ENCODE measurements at places on chromosomes 16 and 17. TPM values are rescaled to one million over a fixed set of nuclear protein-coding genes. Genes with fewer than 3 reads are reported as not detected.

DNA sequence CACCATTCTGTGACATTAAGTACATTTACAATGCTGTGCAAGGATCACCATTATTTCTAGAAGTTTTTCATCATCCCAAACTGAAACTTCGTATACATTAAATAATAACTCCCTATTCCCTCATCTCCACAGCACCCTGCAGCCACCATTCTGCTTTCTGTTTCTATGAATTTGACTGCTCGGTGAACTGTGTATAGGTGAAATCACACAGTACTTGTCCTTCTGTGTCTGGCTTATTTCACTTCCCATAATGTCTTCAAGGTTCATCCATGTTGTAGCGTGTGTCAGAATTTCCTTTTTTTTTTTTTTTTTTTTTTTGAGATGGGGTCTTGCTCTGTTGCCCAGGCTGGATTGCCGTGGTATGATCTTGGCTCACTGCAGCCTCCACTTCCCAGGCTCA, 20.4 kb downstream of the RAP1GAP2 start:
- no peak for DNase-seq

- DNase-seq = no peak
Observed at GRCh38 chr17:80929449-80929848, 62.2 kb upstream of the CHMP6 start.

DNA sequence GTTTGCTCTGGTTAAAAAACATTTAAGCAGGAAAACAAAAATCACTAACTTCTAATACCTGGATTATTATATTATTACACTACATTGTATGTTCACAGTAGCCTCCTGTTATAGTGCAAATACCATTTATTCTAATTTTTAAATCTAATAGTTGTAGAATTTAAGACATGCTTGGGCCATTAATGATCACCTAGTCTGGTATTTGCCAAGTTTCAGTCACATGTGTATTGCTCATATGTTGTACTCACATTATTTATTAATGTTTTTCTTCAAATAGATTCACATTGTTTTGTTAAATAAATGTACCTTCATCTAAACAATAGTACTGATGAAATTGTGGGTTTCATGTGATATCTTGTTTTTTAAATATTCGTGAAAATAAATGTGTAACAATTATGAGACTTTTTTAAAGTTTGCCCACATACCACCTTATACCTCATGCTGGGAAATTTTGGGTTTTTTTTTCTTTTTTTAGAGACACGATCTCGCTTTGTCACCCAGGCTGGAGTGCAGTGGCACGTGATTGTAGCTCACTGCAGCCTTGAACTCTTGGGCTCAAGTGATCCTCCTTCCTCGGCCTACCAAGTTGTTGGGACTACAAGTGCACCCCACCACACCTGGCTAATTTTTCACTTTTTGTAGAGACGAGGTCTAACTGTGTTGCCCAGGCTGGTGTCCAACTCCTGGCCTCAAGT, 5.9 kb downstream of the ZNF771 start:
- DNase-seq = no peak

- DNase-seq = no peak
Observed at GRCh38 chr16:57470711-57471110, 8.2 kb downstream of the POLR2C start.

- DNase-seq = no peak
Observed at GRCh38 chr17:57902800-57903759, 52.1 kb downstream of the CUEDC1 start.

DNA sequence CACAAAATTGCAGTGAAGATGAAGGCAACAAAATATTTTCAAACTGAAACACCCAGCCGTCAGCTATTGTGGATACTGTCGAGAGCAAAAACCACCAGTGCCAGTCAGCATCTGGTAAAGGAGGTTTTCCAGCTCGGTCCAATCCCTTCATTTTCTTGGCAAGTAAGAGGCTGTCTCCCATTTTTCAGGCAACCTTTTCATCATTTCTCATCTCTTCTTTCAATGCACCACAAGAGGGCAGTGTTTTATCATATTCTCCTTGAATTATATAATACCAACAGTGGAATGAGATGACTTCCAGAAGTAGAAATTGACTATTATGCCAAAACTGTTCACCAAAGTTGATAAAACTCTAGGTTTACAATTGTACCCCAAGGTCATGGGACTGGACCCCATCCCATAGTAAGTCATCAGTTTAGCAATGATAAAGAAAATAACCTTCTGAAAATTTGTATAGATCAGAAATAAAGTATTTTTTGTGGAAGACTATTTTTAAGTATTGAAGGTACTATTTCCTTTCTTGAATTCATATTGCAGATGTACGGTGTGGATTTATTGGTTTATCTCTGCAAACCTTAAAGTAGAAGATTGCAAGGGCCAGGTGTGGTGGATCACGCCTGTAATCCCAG, 16.8 kb downstream of the NQO1 start:
- no peak for DNase-seq

GRCh38 chr17:30415491-30415890, 36.8 kb downstream of the CPD start:
- DNase-seq = no peak

DNA sequence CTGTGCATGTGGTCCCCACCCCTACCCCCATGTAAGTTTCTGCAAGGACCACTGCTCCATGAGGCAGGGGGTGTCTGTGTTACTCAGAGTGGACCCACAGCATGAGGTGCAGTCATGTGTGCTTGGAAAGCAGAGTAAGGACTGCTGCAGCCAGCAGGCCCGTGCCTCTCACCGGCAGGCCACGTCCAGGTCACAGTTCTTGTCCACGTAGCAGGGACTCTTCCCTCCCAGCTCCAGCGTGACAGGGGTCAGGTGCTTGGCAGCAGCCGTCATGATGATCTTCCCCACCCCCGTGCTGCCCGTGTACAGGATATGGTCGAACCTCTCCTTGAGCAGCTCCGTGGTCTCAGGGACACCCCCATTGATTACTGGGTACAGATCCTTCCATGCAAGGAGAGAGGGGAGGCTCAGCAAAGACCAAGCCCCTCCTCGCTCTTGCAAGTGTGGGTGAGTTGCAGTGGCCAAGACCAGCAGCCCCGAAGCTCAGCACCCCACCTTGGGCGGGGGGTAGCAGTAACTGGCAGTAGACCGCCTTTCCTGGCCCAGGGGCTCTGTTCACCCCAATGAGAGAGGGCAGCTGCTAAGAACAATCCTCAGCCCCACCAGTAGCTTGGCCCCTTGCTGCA, 6.2 kb downstream of the ALDH3A1 start:
- DNase-seq = no peak

- DNase-seq = no peak
Observed at GRCh38 chr16:79580453-79581191, 19.9 kb downstream of the MAF start.

GRCh38 chr16:88202207-88202745, 180.5 kb upstream of the ZNF469 start:
- DNase-seq = peak; percentile 29

GRCh38 chr17:42806249-42806648, 7.6 kb downstream of the CNTD1 start:
- DNase-seq = no peak

DNA sequence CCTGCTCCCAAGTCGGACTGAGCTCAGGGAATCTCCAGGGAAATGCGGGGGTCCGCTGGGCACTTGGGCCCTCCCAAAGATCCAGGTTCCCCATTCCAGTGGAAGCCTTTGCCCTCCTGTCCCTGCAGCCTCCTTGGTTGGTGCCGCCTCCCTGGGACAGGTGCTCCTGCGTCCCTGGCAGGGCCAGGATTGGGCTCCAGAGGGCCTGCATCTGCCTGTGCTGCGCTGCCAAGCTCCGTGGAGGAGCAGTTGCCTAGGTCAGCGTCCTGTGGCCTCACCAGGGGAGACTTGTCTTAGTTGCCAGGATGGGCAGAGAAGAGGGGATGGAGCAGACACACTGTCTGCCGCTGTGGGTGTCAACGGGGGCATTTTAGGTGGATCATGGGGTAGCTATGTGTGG, 67.1 kb downstream of the MSI2 start:
- no peak for DNase-seq

DNA sequence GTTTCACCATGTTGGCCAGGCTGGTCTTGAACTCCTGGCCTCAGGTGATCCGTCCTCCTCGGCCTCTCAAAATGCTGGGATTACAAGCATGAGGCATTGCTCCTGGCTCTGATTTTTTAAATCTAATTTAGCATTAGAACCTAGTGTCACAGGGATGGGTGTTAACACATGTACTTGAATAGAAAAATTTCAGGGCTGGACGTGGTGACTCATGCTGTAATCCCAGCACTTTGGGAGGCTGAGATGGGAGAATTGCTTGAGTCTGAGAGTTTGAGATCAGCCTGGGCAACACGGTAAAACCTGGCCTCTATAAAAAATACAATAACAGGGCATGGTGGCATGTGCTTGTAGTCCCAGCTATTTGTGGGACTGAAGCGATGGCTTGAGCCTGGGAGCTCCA, 6.0 kb upstream of the RNF135 start:
- DNase-seq = no peak

- DNase-seq = no peak
Observed at GRCh38 chr17:41571561-41572434, at the start of gene KRT9. Gene KRT9 (minus strand): TSS chr17:41572059. CDS start chr17:41571992, 67 bp downstream.

DNA sequence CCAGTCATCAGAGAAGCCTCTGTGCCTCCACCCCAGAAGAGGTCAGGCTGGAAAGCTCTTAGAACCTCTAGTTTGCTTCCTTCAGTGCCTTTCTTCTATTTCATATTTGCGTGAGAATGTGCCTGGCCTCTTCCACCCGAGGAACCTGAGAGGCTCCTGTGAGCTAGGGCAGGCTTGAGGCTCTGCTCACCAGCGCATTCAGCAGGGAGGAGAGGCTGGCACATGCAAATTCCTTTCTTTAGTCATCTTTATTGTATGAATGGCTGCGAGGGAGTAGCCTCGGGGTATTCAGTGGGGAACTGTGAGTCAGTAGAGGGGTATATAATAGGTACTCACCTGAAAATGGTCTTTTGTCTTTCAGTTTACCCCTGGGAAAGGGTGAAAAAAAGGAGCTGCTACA, 268.3 kb downstream of the ABCC12 start:
- DNase-seq = no peak

DNA sequence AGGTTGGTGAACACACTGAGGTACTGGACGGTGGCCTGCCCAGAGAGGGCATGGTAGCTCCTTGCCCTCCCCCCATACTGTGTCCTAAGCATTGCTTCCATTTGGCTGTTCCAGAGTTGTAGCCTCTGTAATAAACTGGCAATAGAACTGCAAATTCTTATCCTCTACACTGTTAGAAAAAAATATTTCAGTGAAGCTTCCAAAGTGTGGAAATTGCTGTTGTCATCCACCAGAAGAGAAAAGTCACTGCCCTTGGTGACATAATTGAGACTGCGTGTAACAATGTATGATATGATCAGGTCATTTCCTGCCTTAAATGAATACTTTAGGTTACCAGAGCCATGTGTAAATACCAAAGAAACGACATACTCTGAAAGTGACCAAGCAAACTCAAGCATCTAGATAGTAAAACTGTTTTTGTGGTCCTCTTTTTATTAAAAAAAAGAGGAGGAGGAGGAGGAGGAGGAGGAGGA, 65.9 kb downstream of the CEP95 start:
- DNase-seq = no peak

- DNase-seq = no peak
Observed at GRCh38 chr17:59451706-59452105, 113.7 kb upstream of the DHX40 start.

DNA sequence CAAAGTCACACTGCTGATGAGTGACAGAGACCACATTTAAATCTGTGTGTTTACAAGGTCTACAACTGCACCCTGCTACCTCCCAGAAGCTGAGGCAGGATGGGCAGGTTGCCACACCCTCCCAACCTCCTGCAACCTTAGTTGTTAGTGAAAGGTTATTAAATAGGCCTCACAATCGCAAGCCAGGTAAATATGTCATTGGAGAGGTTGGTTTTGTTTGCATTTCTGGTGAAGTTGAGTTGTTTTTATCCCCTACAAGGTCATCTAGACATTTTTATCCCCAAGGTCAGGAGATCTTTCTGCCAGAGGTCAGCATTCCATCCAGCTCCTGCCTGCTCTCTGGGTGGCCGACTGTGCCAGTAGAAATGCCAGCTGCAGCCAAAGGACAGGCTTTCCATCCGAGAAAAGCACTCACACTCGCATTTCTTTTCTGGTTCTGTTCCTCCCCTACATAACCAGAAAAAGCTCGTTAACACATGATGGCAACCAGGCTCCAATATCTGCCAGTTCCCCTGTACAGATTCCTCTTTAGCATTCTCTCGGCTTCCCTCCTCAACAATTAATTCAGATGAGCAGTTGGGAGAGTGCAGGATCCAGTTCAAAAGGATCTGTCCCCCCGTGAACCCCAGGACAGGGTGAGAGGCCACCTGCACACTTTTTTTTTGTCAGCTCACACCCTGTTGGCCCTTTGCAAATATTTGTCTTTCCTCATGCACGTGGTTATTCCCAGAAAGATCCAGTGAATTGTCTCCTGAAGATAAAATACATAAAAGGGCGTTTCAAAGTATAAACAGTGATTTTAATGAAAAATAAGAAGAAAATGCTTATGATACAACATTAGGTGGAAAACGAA, 562.8 kb downstream of the MAF start:
- no peak for DNase-seq

DNA sequence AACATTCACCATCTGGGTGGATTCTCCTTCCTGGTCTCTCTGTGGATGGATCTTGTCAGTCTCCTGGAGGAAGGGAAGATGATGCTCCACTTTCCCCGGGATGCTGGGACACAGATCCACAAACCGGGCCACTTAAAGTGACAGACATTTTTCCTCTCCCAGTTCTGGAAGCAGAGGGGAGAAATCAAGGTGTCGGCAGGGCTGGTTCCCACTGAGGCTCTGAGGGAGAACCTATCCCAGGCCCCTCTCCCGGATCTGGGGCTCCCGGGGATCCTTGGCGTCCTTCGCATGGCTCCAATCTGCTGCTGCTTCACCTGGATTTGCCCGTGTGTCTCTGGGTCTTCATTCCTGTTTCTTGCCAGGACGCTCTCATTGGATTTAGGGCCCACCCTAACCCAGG, 263.1 kb upstream of the TNRC6C start:
- DNase-seq = no peak

- no peak for DNase-seq
Observed at GRCh38 chr17:77404812-77405581, 264.2 kb downstream of the SEC14L1 start.

GRCh38 chr17:65297916-65298315, 160.7 kb downstream of the RGS9 start:
- DNase-seq = no peak

GRCh38 chr17:82752371-82753200, 721 bp downstream of the TBCD start:
- no peak for DNase-seq

- DNase-seq = no peak
Observed at GRCh38 chr17:82257473-82257872, 16.0 kb downstream of the CSNK1D start.

- DNase-seq = no peak
Observed at GRCh38 chr16:75256696-75257343, 5.4 kb upstream of the BCAR1 start.

GRCh38 chr16:53094013-53094630, 39.3 kb downstream of the CHD9 start:
- DNase-seq = no peak

The GLG1 gene
- 193 TPM for total RNA-seq

The DOC2B gene
- 60.2 TPM for total RNA-seq

The CD300C gene
- total RNA-seq = not detected

The RCVRN gene
- 1.8 TPM for total RNA-seq

The LRRC37A gene
- 7.3 TPM for total RNA-seq

The KRTAP1-4 gene
- not detected for total RNA-seq

The HBA1 gene
- not detected for total RNA-seq

The SLC12A3 gene
- not detected for total RNA-seq

The CCL7 gene
- total RNA-seq = not detected

The HBM gene
- not detected for total RNA-seq

The SLC35B1 gene
- total RNA-seq = 69.2 TPM

The TP53TG3 gene
- not detected for total RNA-seq
